Stimulated activated effector memory CD8-positive, alpha-beta T cell treated with anti-CD3 and anti-CD28 coated beads, Interleukin-12 subunit alpha, Interleukin-12 subunit beta, amount 100 ng/mL, for 72 hours (primary cell): ENCODE measurements at places on chromosomes 13 and 19.

DNA sequence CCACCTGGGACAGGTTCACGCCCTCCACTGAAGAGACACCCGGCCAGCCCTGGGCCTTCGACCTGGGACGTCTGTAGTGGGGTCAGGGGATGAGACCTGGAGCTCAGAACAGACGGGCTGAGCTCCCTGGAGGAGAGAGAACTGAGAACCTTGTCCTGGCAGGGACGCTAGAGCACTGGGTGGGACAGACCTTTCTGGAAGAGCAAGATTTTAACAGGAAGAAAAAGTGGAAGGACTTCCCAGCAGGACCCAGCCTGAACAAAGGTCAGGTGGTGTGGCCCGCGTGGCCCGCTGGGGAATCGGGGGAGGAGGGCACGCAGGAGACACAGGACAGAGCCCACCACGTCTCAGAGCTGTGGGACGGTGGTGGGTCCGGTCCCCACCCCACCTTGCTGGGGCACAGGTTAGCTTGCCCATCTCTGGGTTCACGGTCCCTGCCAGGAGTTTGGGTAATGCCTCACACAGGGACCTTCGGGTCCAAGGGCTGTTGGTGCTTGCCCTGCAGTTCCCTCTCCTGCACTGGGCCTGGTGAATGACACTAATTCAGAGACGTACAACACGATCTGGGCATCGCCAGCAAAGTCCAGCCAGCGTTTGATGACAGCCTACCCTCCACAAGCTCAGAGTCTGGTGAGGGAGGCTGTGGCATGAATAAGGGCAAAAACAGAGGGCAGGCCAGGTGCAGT, 1.2 kb upstream of the EFNA2 start:
- no peak for DNase-seq

DNA sequence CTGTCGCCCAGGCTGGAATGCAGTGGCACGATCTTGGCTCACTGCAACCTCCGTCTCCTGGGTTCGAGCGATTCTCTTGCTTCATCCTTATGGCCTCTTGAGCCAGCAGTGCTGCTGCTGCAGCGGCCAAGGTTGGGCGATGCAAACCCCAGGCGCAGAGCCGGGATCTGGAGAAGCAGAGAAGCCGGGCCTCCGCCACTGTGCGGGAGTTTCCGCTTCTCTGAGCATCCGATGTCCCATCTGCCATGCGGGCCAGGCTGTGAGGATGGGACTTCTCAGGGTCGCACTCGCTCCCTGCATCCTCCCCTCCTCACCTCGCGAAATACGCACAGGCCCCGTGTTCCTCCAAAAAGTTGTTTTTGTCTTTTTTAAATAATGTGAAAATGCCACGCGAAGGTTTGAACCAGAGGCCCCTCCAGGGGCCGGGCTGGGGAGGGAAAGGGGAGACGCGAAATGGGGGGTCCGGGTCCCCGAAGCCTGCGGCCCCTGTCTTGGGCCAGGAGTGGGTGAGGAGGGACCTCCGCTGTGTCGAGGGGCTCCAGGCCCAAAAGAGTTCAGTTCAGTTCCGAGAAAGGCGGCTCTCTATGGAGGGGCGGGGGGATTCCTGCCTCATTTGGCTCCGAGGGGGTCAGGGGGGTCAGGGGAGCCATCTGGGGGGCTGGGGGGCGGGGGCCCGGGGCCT, 15.9 kb downstream of the CYTH2 start:
- no peak for DNase-seq

- DNase-seq: no peak
Measured at GRCh38 chr19:14748601-14749000, 29.8 kb downstream of the ADGRE2 start.

- no peak for DNase-seq
Measured at GRCh38 chr19:16026131-16026530, 50.2 kb upstream of the TPM4 start.

- DNase-seq: no peak
Measured at GRCh38 chr19:3851254-3852176, 17.3 kb downstream of the ZFR2 start.

DNA sequence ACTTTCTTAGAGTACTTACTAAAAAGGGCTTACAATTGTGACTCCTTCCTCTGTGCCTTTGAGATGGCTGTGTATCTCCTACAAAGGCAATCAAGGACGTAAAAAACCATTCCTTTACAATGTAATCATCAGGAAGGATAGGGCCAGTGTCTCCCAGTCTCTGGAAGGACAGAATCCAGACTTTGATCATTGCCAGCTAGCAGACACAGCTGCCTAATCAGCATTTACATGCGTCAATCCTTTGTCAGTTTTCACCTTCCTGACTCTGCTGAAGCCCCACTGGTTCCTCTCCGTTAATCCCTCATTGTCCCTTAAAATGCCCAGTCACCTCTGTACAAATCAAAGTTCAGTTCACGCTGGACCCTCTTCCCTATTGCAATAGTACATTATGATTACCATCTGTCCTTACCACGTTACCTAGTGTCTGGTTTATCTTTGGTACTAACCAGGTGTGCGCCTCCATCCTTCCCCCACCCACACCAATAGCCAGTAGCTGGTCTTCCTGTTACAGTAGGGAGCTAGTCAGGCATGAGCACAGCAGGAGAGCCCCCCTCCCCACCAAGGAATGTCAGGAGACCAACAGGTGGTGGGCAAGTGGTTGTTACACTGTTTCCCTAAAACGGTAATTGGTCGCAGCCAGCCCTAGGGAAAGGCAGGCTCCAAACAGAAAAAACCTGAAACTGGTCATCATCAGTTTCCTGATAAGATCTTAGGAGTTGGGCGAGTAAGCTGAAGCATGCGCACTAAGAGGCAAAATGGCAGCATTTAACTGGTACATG, 49.7 kb downstream of the TGDS start:
- DNase-seq: no peak

DNA sequence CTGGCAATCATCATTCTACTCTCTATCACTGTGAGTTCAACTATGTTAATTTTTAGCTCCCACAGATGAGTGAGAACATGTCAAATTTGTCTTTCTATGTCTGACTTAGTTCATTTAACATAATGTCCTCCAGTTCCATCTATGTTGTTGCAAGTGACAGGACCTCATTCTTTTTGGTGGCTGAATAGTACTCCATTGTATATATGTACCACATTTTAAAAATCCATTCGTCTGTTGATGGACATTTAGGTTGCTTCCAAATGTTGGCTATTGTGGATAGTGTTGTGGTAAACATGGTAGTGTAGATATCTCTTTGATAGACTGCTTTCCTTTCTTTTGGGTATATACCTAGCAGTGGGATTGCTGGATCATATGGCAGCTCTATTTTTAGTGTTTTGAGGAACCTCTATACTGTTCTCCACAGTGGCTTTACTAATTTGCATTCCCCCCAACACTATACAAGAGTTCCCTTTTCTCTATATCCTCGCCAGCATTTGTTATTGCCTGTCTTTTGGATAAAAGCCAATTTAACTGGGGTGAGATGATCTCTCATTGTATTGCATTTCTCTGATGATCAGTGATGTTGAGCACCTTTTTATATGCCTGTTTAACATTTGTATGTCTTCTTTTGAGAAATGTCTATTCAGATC, 124.1 kb downstream of the PCCA start:
- no peak for DNase-seq

- DNase-seq: no peak
Measured at GRCh38 chr13:97475011-97475410, 41.0 kb downstream of the RAP2A start.

- no peak for DNase-seq
Measured at GRCh38 chr19:4449639-4450028, 8.0 kb downstream of the UBXN6 start.

DNA sequence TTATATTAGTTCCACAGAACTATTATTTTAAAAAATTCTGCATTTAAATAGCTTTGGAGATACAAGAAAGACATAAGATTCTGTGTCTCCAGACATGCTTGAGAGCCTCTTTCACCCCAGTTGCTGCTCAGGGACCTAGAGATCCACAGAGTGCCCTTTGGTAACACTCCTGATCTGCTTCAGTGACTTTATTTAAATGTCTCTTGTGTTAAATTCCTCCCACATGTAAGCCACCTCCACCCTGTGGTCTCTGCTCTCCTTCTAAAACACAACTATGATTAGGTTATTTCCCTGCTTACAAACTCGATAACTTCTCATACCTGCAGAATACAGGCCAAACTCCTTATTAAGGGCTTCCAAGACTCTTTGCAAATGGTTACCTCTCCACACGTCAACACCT, 141.0 kb downstream of the RFC3 start:
- no peak for DNase-seq

- DNase-seq: no peak
Measured at GRCh38 chr19:6429419-6430221, 3.9 kb downstream of the SLC25A41 start.

DNA sequence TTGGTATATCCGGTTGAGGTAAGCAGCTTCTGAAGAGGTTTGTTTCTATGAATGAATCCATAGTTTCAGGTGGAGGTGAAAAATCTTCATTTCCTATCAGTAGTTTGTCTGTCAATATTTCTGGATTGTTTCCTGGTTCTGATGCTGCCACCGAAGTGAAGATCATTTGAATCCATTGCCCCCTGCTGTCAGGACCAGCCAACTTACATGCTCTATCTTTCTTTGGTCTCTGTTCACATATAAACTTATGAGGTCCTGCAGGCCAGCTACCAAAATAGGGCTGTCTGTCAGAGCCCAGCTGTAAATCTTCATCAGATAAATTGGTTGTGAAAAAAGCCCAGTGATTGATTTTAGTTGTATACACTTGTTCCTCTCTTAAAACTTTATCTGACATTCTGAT, 15.2 kb upstream of the N4BP2L1 start:
- no peak for DNase-seq

- no peak for DNase-seq
Measured at GRCh38 chr13:44181931-44182330, 191.7 kb upstream of the SERP2 start.

DNA sequence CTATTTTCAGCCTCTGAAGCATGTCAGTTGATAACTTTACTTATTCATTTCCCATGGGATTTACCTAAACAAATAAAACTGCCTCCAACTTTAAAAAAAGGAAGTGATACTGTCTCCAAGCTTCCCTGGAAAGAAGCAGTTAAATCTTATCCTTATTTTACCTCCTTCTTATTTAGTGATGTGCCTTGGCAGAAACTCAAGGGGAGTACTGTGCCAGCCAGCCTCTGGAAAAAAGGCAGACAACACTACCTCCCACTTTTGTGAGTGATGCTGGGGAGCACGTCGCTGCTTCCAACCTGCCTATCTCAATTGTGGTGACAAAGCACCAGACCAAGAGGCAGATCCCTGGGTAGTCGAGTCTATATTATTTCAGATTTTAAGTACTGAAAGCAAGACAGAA, 765.6 kb downstream of the DIAPH3 start:
- DNase-seq: no peak

GRCh38 chr13:104414771-104415170, 1348.6 kb upstream of the SLC10A2 start:
- no peak for DNase-seq

DNA sequence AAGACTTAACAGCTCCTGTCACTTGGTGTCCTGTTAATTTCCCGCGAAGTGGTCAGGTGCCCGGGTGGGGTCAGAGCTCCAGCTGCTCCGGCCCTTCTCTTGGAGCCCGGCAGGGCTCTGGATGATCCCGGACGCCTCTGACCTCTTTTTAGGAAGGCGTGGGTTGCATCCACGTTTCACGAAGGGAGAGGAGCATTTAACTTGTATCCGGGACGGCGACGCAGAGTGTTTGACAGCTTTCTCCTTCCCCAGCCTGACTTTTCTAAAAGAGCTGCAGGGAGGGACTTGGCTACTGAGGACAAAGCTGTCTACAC, 656 bp downstream of the ZNF155 start:
- DNase-seq: no peak

GRCh38 chr13:87972568-87972967, 301.4 kb downstream of the SLITRK5 start:
- DNase-seq: no peak

- no peak for DNase-seq
Measured at GRCh38 chr13:51576754-51577153, 7.5 kb upstream of the WDFY2 start.

- DNase-seq: no peak
Measured at GRCh38 chr13:113748862-113749451, 10.1 kb upstream of the TMEM255B start.

GRCh38 chr19:410243-410781, 1.4 kb upstream of the C2CD4C start:
- DNase-seq: no peak

GRCh38 chr19:16586991-16587832, 15.0 kb upstream of the SLC35E1 start:
- DNase-seq: no peak

DNA sequence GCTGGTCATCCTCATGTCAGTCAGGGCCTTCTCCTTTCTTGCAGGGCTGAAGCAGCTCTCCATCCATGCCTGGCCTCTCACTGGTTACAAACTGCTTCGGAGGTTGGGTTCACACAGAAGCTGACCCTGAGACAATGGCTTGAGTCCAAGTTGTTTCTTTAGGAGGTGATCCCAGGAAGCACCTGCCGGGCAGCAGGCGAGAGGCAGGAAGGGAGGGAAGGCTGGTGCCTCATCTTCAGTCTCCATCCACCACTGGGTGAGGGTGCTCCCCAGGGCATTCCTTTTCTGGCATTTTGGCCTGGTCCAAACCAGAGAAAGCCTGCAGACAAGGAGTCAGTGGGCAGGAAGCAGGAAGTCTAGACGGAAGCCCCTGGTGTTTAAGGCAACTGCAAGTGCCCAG, 17.6 kb upstream of the SPATA13 start:
- no peak for DNase-seq

GRCh38 chr19:18257503-18258470, 16.5 kb downstream of the IQCN start:
- no peak for DNase-seq

- no peak for DNase-seq
Measured at GRCh38 chr13:28553971-28554370, 59.0 kb upstream of the FLT1 start.

- DNase-seq: peak; percentile 55
Measured at GRCh38 chr19:41261474-41262190, 2.5 kb upstream of the HNRNPUL1 start.

GRCh38 chr19:38107129-38107528, 116.9 kb downstream of the DPF1 start:
- DNase-seq: no peak

- DNase-seq: no peak
Measured at GRCh38 chr13:111184458-111185401, 69.6 kb downstream of the ARHGEF7 start.

GRCh38 chr19:5479958-5480357, 24.7 kb downstream of the ZNRF4 start:
- no peak for DNase-seq

DNA sequence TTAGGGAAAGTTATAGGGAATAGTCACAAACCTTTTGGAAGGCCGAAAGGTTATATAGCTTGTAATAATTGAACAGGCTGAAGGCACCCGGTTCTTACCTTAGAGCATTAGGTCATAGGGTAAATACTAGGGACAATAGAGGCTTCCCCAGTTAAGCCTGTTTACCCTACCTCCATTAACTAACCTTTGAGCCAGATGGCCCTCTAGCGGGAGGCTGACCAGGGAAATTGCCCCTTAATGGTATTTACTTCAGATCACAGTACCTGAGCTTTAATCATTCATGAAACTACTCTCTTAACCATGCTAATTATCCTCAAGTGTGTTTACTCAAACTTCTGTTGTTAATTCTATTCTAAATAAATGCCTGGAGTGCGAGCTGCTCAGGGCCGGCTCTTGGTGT, 20.4 kb upstream of the ZNF83 start:
- DNase-seq: no peak

- no peak for DNase-seq
Measured at GRCh38 chr13:32126278-32126677, 94.7 kb downstream of the FRY start.

GRCh38 chr13:33797622-33798021, 20.3 kb upstream of the RFC3 start:
- DNase-seq: no peak
